ENCODE measurements at places on chromosomes 3 and 15.

- DNase-seq, result no peak
Observed at GRCh38 chr3:155317211-155317610, 23.7 kb upstream of the STRIT1 start.

- DNase-seq, result no peak
Observed at GRCh38 chr3:12154151-12154550, 4.6 kb downstream of the TIMP4 start.

DNA sequence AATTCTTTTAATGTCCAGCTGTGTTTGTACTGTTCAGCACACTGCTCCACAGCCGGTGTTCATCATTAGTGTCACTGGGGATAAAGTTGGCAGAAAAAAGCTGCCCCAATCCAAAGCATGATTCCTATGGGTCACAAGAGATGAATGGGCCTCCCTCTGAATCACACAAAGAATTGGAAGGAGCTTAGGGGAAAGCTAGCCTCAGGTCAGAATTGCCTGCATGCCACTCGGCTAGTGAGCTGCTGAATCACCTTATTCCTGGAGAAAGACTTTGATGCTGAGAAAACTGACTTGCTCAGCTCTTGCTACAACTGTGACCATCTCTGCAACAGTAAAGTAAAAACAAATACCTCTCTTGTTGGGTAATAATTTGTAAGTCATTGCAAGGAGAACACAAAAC lies 3.5 kb downstream of the CCK start:
- no peak for DNase-seq

- no peak for DNase-seq
Observed at GRCh38 chr3:45440562-45440961, 52.2 kb downstream of the LARS2 start.

DNA sequence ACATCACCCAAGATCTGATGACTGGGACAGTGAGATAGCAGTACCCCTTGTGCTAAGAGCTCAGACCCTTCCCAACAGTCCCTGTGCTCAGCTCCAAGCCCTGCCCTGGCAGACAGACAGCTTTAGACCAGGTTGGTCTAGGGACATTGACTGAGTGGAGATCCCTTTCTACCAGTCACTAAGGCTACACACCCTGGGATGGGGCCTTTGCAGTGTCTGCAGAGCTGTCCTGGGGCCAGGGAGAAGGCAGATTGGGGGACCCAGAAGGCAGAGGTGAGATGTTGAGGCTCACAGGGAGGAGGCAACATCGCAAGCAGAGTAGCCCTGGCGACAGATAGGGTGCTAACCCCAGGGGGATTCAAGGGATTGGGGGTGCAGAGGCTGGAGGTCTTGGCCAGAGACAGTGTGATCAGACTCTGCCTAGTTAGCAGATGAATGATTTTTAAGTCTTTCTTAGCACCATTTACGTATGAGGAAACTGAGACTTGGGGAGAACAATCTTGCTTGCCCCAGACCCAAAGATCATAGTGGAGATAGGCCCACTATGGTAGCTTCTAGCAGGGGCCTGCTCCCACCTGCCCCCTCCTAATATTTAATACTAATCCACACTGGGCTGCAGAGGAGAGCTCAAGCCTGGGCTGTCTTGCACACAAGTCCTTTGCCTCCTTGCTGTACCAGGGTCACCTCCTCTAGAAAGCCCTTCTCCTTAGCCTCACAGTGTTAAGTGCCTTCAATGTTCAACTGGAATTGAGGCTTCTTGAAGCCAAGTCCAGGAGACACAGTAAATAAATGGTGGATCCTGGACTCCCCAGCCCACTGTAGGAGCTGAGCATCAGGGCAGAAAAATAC lies 32.6 kb downstream of the HMCES start:
- no peak for DNase-seq

GRCh38 chr15:79282371-79283251 lies at the start of gene ANKRD34C:
Gene ANKRD34C, plus strand, starts transcription at chr15:79282722. Its CDS starts 10,563 bp downstream, at chr15:79293285.
- peak; percentile 8 for DNase-seq

- no peak for DNase-seq
Observed at GRCh38 chr3:127019449-127019848, 36.5 kb downstream of the PLXNA1 start.

GRCh38 chr3:141261472-141262307 lies 30.1 kb downstream of the PXYLP1 start:
- no peak for DNase-seq

GRCh38 chr3:71657831-71658530 lies 67.2 kb downstream of the EIF4E3 start:
- DNase-seq, result no peak

GRCh38 chr3:149970716-149971402 lies at the start of gene PFN2:
Gene PFN2, minus strand, starts transcription at chr3:149970895. Its CDS starts 39 bp downstream, at chr3:149970856.
- peak; percentile 93 for DNase-seq

DNA sequence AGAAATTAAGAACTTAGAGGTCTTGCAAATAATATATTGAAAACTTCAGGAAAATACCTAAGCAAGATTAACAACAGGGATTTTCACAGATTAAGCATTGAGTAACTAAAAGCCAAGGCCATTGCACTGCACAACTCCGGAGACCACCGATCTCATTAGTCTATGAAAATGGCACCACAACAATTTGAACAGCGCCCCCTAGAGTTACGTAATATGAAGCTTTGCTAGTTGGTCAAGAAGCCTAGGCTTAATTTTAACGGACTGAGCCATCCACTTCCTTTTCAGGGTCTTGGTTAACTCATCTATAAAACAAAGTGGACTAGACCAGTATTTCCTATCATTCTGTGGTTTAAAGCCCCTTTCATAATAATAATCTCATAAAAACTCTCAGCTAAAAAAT lies 24.8 kb downstream of the TMEM212 start:
- peak; percentile 37 for DNase-seq

DNA sequence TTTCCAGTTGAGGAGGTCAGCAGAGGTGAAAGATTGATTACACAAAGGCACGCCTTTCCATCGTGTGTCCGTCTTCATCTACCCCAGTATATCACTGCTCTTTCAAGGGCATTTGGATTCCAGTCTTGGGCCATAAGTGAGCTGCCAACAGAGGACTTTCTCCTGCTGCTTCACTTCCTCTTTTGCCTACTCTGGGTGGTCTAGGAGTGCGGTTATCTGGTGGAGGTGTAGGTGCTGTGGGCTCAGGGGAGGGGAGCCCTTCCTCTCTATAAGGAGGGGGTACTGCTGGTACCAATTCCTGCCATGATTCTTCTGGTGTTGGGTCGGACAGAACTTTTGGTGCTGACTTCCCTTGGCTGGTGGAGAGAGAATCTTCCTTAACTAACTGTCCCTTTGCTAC lies 83.1 kb upstream of the VEPH1 start:
- no peak for DNase-seq

DNA sequence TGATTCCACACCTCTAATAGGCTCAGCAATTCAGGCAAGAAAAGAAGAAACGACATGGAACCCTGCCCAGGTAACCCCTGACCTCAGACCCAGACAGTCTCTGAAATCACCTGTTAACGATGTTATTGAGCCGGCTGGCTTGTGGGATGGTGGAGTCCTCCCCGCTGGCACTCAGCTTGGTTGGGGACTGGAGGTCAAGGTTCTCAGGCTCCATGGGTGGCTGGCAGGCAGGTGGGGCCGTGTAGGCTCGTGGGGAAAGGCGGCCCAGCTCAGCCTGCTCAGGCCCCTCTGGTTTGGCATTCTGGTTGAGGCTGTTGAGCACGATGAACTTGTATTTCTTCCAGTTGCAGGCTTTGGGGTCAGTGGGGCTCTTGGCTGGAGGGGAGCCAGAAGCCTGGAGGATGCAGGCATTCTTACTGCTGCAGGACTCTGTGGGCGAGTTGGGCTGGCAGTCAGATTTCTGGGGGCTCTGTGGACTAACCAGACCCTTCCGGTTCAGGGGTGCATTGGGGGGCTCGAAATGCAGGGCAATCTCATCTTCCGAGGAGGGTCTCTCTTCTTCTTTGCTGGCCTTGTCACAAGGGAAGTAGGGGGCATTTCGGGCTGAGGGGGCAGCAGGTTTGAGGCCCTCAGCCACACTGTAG lies 16.2 kb downstream of the BCL6 start:
- no peak for DNase-seq

- no peak for DNase-seq
Observed at GRCh38 chr3:171274222-171274621, 186.0 kb downstream of the TNIK start.

- no peak for DNase-seq
Observed at GRCh38 chr15:98978153-98978552, 29.4 kb downstream of the PGPEP1L start.

DNA sequence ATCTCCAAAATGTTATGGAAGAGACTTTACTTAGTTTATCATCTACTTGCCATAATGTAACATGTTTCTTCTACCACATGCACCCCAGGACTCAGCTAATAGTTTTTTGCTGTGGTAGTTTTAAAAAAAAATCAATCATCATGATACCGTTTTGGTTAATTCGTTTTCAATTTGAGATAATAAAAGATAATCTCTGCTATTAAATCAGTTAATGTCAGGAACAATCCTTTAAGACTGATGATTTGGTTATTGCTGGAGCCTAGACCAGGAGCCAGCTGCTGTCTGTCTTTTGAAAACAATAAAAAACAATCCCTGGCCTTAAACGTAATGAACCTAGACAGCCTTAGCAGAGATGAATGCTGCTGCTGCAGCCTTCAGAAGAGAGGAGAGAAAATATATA lies 403.7 kb downstream of the OXSM start:
- DNase-seq, result no peak

GRCh38 chr3:31876331-31876730 lies 104.7 kb downstream of the OSBPL10 start:
- no peak for DNase-seq

GRCh38 chr3:138687236-138687635 lies 78.7 kb downstream of the FAIM start:
- DNase-seq, result peak; percentile 28

GRCh38 chr3:135161425-135161824 lies 366.4 kb downstream of the EPHB1 start:
- DNase-seq, result no peak

DNA sequence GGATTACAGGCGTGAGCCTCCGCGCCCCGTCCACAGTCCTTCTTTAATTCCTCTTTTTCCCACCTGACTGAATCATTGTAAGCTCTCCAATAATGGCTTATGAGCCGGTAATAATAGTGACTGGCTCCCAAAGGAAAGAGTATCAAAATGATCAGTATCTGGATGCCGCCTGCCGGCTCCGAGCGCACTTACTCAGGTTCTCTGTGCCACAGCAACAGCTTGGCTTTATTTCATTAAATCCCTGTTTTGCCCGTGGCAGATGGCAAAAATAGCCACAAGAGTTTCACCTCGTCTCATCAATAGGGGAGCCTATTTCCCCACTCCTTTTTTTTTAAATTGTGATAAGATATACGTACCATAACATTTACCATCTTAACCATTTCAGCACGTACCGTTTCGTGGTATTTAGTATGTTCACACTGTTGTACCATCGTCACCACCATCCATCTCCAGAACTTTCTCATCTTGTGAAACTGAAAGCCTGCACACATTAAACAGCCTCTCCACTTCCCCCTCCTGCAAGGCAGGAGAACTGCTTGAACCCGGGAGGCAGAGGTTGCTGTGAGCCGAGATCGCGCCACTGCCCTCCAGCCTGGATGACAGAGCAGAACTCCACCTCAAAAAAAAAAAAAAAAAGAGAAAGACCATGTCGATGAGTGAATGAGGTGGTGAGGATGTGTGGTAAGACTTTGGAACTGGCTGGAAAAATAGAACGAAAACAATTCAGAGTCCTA lies 80.7 kb upstream of the DLG1 start:
- DNase-seq, result no peak

- no peak for DNase-seq
Observed at GRCh38 chr3:71489315-71489761, 94.2 kb downstream of the FOXP1 start.

DNA sequence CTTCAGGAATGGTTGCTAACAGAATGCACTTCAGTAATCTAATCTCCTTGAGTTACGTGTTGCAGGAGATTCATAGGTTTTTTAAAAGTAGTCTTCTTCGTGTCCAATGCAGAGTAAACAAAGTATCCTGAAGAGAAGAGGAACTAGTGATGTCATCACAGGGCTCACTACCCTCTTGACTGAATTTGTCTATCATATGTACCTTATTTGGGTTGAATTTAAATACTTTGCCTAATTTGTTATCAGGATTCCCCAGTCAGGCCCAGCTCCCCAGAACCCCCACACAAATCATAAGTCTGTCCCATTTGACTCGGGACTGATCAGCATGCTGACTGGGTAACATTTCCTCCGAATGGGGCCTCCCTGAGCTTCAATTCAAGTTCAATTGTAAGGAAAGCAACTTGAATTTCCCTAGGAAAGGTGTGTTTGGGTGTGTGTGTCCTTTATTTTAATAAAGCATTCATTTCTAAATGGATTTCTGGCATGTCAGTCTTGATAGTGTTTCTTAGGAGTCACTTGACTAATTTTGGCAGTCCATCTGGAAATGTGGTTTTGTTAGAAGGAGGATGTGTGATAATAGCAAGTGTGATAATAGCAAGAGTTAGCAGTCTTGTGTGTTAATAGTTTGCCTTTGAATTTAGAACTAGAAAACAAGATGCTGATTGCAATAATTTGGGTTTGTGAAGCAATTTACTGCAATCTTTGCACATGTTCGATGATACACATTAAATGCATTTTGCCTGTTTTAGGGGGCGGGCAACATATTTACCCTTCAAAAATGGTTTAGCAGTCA lies 21.9 kb downstream of the OXNAD1 start:
- no peak for DNase-seq

GRCh38 chr15:71506946-71507345 lies 303.4 kb upstream of the NR2E3 start:
- no peak for DNase-seq

GRCh38 chr15:42453826-42454225 lies 37.1 kb downstream of the ZNF106 start:
- no peak for DNase-seq

DNA sequence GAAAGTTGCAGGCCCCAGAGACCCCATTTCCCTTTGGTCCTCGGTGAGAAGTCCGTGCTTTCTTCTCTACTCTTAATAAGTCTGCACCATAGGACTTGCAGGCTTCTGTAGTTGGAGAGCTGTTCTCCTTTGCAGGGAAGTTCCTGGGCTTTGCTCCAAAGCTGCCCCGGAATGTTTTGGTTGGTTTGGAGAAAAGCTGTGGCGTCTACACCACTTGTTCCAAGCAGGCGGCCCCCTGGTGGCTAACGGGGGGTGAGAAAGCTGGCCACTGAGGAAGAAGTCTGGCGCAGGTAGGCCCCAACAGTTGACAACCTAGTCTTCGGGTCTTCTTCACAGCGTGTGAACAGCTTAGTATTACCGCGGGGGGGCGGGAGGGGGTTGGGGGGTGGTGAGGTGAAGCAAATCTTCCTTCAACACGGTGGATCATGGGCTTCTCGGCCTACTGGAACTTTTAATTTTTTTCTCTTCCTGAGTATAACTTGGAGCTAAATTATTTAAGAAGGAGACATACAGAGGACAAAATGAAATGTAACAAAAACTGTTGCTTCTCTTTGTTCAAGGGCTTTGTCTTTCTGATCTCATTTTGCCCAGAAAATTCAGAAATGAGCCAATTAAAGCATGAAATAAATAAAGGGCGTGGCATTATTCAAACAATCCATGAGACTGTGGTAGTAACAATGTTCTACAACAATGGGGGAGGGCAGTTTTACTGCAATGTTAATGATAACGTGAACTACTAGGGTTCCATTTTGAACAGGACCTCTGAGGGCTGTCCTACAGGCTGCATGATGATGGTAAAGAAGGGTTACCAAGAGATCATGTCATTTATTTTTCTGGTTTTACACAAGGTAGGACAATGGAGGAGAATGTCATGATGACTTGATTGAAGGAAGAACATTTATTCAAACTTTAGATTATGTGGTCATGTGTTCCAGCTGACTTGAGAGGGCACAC lies 2.2 kb upstream of the THRB start:
- peak; percentile 3 for DNase-seq
